Panc1 (cell line): ENCODE measurements at places on chromosomes 5 and 9. TPM values are rescaled to one million over a fixed set of nuclear protein-coding genes. Genes with fewer than 3 reads are reported as not detected.

The NEUROG1 gene
- not detected for total RNA-seq

The IL4 gene
- total RNA-seq, result not detected

The LHX3 gene
- total RNA-seq, result 0.13 TPM

The SLC34A3 gene
- not detected for total RNA-seq
